ENCODE measurements at places on chromosomes 13 and 19. TPM values are rescaled to one million over a fixed set of nuclear protein-coding genes. Genes with fewer than 3 reads are reported as not detected.

GRK1 gene
- total RNA-seq = 0.27 TPM

RUBCNL gene
- total RNA-seq = 5.9 TPM

WASF3 gene
- 20.7 TPM for total RNA-seq

TMEM255B gene
- 0.82 TPM for total RNA-seq

YJU2 gene
- 33.4 TPM for total RNA-seq

NALCN gene
- 0.04 TPM for total RNA-seq

ASPDH gene
- total RNA-seq = not detected

PKN1 gene
- total RNA-seq = 201 TPM

ARMC6 gene
- total RNA-seq = 95.1 TPM
